8988T (cell line): ENCODE measurements at places on chromosomes 13 and 19.

- no peak for DNase-seq
Observed at GRCh38 chr19:6023085-6023682, 45.2 kb upstream of the RANBP3 start.

- DNase-seq: no peak
Observed at GRCh38 chr19:46202426-46202825, 27.1 kb upstream of the IGFL1 start.

DNA sequence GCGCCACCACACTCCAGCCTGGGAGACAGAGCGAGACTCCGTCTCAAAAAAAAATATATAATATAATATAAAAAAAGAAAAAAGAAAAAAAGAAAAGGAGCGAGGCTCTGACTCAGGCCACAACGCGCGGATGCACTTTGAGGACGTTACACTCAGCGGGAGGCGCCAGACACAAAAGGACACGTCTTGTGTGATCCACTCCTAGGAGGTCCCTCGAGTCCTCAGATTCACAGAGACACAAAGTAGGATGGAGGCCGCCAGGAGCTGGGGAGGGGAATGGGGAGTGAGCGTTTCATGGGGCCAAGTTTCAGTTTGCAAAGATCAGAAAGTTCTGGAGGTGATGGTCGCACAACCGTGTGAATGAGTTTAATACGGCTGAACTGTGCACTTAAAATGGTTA is 8.5 kb upstream of the ABHD17A start:
- DNase-seq: no peak

DNA sequence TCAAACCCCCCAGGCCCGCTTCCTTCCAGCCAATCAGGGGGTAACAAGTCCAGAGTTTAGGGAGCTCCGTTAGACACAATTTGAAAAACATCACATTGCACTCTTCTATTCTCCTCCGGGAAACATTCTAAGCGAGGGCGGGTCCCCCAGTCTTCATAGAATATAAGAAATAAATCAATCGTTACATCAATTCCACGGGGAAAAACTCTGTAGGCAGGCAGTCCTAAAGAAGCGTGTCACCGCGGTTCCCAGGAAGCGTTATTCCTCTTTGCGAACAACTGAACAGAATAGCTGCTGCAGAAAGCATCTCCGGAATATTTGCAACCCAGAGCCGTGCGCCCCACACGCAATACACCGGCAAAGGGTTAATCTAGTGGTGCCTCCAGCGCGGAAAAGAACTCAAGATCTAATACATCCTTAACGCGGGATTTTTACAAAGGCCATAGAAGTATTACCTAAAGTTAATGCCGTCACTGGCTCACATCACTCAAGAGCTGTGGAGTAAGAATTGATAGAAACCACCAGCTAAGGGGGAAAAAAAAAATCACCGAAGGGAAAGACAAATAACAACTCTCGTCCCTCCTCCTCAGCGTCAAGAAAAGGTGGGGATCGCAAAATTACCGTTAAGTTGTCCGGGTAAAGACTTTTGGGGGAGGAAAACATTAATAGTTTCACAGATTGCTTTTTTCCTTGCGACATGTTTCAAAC is 65.1 kb downstream of the KCNRG start:
- DNase-seq: no peak

- DNase-seq: no peak
Observed at GRCh38 chr13:29435125-29435911, 160.2 kb downstream of the SLC7A1 start.

DNA sequence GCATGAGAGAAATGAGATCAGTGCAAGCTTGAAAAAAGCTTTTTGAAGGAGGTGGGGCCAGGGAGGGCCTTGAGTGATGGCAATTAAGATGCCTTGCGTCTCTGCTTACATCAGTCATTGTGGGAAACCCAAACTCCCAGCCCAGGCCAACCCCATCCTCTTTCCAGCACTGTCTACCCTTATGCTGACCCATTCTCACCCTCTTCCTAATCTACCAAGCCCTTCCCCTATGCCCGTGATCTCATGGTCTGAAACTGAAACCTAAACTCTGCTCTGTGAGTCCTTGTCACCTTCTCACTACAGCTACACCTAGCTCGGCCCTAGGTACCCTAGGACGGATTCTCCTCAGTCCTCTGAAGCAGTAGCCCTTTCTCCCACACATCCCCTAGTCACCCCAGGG is 36.0 kb upstream of the SERP2 start:
- DNase-seq: no peak

DNA sequence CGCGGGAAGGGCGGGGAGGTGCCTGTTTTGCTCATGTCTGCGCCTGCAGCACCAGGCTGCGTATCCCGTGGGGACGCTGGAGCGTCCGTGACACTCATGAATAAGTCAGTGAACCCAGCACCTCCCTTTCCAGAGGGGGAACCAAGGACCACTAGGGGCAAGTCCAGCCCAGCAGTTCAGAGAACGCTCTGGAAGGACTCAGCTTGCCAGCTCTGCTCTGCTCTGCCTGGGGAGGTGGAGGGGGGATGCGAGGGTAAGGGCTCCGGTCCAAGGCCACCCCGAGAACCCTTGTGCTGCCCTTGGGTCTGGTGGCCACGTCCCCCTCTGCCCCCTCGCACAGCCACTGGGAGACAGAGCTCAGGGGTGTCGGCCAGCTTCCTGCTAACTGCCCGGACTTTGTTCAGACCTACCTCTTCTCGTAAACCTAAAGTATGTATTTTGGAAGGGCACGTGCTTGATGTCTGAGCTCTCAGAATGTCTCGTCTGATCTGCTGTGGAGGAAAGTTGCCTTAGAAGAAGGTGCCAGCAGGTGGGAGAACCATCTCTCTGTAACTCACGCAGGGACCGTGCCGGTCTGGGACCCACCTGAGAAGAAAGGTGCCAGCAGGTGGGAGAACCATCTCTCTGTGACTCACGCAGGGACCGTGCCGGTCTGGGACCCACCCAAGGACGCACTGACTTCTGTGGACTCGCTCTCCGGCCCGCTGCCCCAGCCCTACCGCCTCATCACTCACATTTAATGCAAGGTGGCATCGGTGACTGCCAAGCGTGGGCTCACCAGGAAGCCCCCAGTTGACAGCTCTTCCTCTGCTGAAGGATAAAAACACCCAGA is 34.1 kb downstream of the TMEM255B start:
- DNase-seq: no peak
